ENCODE measurements at places on chromosomes 13 and 19.

DNA sequence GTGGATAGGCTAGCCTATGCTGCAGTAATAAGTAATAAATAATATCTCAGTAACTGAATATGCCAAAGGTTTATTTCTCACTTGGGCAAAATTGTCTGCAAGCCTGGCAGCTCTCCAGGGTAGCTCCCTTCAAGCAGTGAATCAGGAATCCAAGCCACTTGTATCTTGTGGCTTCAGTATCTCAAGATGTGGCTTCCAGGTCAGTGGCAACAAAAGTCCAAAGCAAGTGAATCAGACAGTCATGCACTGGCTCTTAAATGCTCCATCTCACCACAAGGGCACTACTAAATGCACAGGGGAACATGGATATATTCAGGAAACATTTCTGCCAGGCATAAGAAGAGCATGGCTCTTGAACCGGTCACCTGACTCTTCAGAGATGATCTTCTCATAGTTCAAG is 126.3 kb downstream of the KCTD12 start:
- no peak for DNase-seq

DNA sequence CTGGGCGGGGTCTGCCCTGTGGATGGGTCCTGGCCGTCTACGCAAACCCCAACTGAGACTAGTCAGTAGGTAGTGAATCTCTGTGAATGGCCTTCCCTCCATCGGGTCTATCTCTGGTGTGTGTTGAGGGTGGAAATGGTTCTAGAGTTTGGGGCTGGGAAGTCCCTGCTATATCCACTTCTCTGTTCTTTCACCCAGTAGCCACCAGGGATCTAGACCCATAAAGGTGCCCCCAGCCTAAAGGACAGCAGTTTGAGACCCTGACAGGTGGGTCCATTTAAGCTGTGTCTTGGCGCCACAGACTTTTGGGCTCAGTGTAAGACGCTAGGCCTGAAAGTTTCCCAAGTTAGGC is 57.7 kb downstream of the ZNF568 start:
- no peak for DNase-seq

DNA sequence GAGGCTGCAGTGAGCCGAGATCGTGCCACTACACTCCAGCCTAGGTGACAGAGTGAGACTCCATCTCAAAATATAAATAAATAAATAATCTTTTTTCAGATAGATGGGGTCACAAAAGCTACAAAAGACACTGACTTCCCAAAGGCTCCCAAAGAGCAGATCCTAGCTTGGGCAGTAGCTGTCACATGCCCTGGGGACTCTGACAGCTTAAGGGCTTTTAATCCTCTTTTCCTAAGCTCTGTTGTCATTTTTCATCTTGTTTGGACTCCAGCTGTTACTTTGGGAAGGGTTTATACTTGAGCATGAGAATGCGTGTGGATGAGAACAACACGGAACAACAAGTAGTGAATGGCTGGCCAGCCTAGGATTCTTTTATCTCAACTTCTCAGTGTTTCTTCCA is 231.7 kb downstream of the MZT1 start:
- DNase-seq, result no peak

DNA sequence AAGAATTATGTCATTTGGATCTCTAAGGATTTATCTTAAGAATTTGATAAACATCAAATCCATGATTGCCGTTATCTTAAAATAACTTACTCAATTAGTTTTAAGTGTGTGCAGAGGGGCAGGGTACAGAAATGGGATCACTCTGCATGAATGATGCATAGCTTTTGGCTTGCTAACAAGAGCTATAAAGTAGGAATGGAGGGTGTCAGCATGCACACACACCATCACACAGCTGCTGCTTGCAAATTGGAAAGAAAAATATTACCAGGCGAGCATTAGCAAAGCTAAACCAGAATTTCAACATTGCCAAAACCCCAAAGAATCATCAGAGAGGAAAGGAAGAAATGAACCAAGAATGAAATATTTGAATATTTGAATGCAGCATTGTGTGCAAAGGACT is 580.6 kb downstream of the LMO7 start:
- DNase-seq, result no peak

DNA sequence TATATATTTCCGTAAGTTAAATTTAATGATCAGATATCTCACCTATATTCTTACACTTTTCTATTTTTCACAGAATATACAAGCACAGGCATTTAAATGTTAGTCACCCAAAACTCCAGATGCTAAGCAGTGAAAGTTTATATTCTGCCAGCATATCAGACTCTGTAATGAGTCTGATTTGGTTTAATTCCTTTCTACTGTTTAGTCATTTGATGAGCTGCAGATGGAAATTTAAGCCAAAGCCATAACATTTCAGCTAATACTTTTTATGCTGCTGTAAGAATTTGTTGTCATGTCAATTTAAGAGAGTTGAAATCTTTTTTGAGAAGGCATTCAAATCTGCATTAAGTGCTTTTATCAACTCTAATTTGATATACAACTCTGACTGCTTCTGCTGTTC is 8.0 kb downstream of the FRY start:
- DNase-seq, result no peak

- DNase-seq, result no peak
Observed at GRCh38 chr19:53782698-53783097, 41.4 kb downstream of the NLRP12 start.

DNA sequence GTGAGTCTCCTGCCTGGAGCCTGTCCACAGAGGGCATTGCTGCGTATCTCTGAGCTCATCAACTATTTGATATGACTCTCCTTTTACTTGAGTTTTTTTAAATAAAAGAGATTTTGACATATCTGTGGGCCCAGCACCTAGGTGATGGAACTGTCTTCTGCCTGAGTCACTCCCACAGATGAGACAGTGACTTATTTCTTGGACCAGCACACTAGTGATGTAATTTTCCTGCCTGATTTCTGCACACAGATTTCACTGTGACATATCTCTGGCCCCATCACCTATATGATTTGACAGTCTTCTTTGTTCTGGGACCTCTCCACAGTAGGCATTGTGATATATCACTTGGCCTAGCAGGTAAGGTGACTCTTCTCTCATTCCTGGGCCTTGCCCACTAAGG is 66.6 kb upstream of the ZNF43 start:
- no peak for DNase-seq

Measured in CD4-positive, alpha-beta T cell treated with Interferon alpha-2 for 1 hour (primary cell).